ENCODE measurements at places on chromosomes 12 and 14.

GRCh38 chr12:84329938-84330337, 582.7 kb downstream of the SLC6A15 start:
- DNase-seq, result no peak

- DNase-seq, result no peak
These were observed 39.8 kb downstream of the OTX2 start for GRCh38 chr14:56770512-56770911.

GRCh38 chr12:94941440-94941862, 62.0 kb downstream of the NDUFA12 start:
- DNase-seq, result peak; percentile 67

DNA sequence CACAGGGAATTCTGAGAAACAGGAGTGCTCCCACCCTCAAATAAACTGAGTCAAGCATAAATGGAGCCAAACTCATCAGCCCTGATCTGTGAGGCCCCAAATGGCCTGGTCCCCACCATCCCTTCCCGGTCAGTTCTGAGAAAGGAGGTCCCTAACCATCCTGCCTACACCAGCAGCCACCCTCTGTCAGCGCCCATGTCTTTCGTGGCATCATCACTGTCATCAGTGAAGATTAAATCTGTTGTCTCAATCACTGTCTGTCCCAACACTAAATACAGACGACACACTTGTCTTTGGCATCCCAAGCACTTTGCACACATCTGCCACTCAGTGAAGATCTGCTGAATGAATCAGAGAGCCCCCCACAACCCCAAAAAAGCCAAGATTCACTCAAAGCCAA, 22.4 kb downstream of the VPS37B start:
- DNase-seq, result no peak

DNA sequence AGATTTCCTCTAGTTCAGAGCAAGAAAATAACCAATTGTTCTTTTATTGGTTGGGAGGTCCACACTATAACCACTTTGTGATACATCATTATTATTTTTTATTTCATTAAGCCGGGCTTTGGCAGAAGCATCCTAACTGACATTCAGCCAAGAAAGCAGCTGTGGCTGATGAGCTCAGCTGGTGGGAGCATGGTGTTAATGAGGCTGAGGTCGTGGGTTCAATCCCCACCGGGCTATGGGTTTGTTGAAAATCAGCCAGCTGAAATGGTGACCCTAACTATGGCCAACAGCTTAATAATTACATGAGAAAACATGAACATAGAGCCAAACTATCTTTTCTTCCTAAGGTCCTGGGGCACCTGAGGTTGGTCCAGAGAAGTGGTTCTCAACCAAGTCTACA, 378.2 kb downstream of the GLT1D1 start:
- DNase-seq, result no peak

Measured in GM04504 (cell line).